ENCODE measurements at places on chromosomes 2 and 18.

DNA sequence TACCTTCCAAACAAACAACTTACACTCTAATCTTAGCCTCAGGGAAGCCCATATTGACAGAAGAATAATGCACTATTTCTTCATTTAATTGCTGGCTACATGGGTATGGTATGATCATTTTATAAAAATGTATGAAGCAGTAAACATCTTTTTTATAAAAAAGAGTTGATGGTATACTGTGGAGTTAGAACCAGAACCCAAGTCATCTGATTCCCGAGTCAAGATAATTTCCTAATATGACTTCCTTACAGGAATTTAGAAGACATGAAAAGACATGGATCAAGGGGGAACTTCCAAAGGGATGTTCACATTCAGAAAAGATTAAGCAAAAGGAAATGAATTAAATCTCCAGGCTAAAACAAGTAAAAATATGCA is 171.8 kb downstream of the NBAS start:
- DNase-seq, result no peak

GRCh38 chr2:188751816-188752215 is 222.4 kb upstream of the COL3A1 start:
- DNase-seq, result no peak

DNA sequence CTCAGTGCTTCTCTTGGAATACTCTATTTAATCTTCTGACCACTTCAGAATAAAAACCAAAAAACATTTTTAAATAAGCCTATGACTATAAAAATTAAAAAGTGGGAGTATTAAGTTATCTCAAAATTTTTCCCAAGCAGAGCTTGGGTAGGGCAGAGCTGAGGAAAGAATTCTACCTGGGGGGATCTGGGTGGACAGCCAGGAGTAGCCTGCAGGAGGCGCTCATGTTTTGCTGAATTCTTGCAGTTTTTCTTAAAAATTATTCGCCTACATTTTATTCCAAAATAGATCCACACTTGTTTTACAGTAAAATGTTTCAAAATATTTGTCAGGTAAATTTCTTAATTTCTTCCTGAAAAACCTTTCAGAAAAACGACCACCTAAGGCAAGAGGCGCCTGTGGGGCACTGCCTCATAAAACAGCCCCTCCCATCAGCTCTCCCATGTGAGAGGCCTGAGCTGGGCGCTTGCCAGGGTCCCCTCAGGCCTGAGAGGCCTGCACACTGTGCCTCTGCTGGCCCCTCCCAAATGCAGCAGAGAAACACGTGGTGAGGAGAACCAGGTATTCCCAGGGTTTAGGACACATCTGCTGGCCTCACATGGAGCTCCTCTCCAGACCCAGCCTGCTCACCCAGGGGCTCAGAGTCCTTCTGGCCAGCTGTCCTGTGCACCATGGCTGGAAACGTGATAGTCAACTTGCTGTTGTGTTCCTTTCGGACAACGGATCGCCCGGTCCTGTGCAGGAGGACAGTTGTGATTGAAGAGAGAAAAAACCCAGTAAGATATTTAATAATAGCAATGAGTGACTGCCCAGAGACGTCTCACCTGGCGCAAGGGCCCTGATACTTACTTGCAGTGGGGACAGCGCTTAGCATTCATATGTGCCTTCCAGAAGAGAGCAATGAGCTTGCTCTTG is 17.5 kb downstream of the POLR1A start:
- DNase-seq, result no peak

- no peak for DNase-seq
These were observed 65.7 kb downstream of the FMNL2 start for GRCh38 chr2:152400607-152401214.

DNA sequence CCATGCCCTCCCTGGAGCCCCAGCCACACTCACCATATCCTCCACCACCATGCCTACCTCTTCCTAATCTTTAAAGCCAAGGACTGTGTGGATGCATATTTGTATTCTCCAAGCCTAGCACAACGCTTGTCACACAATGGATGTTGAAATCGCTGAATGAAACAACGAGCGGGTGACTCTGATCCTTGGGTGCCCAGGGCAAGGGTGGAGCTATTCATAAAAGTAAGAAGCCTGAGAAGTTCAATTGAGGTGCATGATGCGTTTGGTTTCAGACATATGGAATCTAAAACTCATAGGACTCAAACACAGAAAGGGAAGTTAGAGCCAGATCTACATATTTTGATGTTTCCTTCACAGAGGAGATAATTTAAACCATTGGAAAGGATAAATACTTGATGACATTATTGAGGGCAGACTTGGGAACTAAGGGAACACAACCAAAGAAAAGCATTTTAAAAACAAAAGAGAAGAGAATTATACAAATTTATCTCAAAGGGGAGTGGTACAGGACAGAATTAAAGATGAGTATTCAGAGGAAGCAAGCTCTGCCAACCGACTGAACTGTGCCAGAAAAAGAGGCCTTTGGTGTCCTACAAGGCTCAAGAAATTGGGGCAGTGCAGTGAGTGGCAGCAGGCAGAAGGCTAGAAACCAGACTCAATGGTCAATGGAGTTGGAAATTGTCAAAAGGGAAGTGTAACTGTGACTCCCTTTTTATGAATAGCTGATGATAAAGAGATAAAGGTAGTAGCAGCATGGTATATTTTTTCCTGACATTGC is 200.6 kb upstream of the NCKAP5 start:
- no peak for DNase-seq

GRCh38 chr18:76948345-76948744 is 126.0 kb downstream of the ZNF236 start:
- DNase-seq, result no peak

GRCh38 chr18:35526495-35527059 is 28.8 kb upstream of the INO80C start:
- no peak for DNase-seq

GRCh38 chr2:101930847-101931246 is 60.9 kb upstream of the IL1R2 start:
- DNase-seq, result no peak

- DNase-seq, result no peak
These were observed 38.0 kb downstream of the KYNU start for GRCh38 chr2:142915502-142915901.

DNA sequence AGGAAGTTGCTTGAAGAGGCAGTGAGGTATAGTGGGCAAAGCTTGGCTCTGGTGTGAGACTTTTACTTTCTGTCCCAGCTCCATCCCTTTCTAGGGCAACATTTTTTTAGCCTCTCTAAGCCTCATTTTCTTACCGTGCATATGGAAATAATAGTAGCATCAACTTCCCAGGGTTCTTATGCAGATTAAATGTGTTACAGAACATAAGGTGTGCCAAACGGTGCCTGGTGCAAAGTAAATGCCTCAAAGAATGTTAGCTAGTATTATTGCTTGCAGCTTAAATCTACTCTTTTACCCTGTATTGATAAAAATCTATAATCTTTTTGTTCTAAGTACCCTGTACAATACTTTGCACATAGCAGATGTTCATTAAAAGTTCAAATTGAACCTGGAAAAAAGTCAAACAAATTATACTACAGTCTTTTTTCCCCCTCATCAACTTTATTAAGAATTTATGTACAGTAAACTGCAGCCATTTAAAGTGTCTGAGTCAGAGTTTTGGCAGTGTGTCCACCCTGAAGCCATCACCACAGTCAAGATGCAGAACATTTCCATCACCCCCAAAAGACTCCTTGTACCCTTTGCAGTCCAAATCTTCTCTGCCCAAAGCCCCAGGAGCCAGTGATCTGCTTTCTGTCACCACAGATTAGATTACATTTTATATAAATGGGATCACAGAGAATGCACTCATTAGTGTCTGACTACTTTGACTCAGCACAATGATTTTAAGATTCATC is 10.6 kb downstream of the MAPRE2 start:
- DNase-seq, result no peak

DNA sequence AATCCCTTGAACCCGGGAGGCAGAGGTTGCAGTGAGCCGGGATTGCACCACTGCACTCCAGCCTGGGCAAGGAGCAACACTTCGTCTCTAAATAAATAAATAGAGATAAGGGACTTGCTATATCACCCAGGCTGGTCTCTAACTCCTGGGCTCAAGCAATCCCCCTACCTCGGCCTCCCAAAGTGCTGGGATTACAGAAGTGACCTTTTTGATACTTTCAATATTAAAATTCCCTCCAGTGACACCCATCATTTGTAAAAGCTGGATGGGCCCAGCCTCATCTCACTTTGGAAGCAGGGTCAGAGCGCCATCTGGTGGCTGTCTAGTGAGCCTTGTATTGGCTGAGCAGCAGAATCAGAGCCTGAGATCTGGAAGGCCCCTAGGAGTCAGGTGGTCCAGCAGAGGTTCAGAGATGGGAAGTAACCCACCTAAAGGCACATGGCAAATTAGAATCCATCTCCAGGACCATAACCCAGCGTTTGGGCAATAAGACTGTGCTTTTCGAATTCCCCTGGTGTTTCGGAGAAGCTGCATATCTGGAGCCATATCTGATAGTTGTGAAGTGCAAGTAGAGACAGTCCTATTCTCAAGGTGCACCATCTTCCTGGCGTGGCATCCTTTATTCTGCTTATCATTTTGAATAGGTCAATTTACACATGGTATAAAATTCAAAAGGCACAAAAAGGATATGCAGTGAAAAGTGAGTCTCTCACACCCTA is 18.3 kb upstream of the SLC35F6 start:
- peak; percentile 72 for DNase-seq

- DNase-seq, result no peak
These were observed 310.9 kb downstream of the PRKCE start for GRCh38 chr2:45962177-45962921.

DNA sequence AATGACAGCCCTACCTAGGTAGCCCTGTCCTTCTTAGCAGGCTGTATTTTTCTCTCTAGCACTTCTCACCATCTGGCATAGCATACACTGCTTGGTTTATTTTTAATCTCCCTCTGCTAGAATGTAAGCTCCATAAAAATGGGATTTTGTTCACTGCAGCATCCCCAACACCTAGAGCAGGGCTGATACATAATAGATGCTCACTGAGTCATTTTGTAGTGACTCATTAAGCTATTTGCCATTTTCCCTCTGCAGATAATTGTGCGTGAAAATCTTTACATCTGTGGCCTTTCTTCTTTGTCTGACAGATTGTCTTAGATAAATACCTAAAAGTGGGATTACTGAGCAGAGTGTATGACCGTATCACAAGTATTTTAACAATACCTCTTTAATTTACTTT is 82.5 kb downstream of the CERS6 start:
- DNase-seq, result no peak

GRCh38 chr2:73640946-73641766 is 1.1 kb downstream of the NAT8 start:
- DNase-seq, result no peak

Data from MM.1S (cell line).